ENCODE measurements at places on chromosomes 7 and 10. TPM values are rescaled to one million over a fixed set of nuclear protein-coding genes. Genes with fewer than 3 reads are reported as not detected.

Gene PLCE1
- 6.2 TPM for total RNA-seq

Gene FAM25C
- not detected for total RNA-seq

Gene TAX1BP1
- total RNA-seq, result 76.6 TPM

Gene TNPO3
- 44.4 TPM for total RNA-seq

Gene CRCP
- total RNA-seq, result 28.3 TPM

Gene NRAP
- not detected for total RNA-seq

Gene GPR158
- 0.06 TPM for total RNA-seq

Gene TMEM184A
- total RNA-seq, result 12.6 TPM

Gene LIPM
- not detected for total RNA-seq

Gene ACTL6B
- total RNA-seq, result not detected

Gene TEX36
- not detected for total RNA-seq

Gene NRCAM
- 98.3 TPM for total RNA-seq

Gene DMBT1
- 0.05 TPM for total RNA-seq

Gene LBX1
- not detected for total RNA-seq

Gene TSPAN12
- 0.79 TPM for total RNA-seq

Gene PPP1R17
- not detected for total RNA-seq

Gene NEUROD6
- total RNA-seq, result not detected

Gene R3HCC1L
- total RNA-seq, result 15.9 TPM

Gene CLEC5A
- not detected for total RNA-seq

Gene ACADSB
- 6.6 TPM for total RNA-seq

Gene ZNF503
- 13.9 TPM for total RNA-seq

Gene SFXN2
- total RNA-seq, result 2.1 TPM

Gene TMEM229A
- not detected for total RNA-seq

Gene INSYN2A
- 1.5 TPM for total RNA-seq

Gene ITPRID1
- not detected for total RNA-seq

Gene PNLIPRP2
- total RNA-seq, result not detected

Gene STAM
- 29.8 TPM for total RNA-seq

Gene FAM25G
- total RNA-seq, result 1.1 TPM

Gene FAM180A
- total RNA-seq, result not detected

Gene PIK3CG
- total RNA-seq, result not detected

Gene SPDYE6
- not detected for total RNA-seq

Gene CLRN3
- not detected for total RNA-seq

Data from A549 treated with RU486 at 1 μM for 4 hours (cell line).